ENCODE measurements at places on chromosomes 7 and 10. TPM values are rescaled to one million over a fixed set of nuclear protein-coding genes. Genes with fewer than 3 reads are reported as not detected.

PNLIPRP2 gene
- not detected for total RNA-seq

- DNase-seq = no peak
Measured at GRCh38 chr7:94276795-94277194, 117.9 kb upstream of the COL1A2 start.

- no peak for DNase-seq
Measured at GRCh38 chr10:809671-810350, 120.3 kb upstream of the DIP2C start.

DNA sequence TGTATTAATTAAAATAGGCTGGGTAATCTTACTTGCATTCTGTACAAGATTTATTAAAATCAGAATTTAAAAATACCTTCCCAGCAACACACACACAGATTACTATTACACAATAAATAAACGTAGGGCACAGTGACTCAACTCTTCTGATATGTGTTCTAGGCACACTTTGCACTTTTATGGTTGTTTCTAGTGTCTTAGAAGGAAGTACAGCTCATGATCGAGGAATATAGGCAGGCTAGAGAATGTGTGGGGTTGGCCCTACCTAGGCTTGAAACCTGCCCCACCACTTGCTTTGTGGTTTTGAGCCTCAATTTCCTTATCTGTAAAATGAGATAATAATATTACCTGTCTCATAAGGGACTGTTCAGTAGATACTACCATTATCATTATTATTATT is 30.5 kb downstream of the ARMC3 start:
- no peak for DNase-seq

DNA sequence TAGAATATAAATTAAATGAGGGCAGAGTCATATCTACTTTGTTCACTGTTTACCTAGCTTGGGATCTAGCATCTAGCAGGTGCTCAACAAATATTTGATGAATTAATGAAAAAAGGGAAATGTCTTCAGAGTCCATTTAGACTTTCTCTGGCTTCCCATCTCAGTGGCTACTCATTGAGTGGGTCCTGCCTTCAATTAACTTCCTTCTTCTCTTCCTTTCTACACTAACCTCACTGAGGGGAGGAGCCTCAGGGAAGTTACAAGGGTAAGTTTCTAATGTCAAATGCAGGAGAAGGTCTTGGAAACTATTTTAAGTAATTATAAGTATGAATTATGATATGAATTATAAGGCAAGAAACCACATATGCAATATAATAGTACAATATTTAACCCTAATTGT is 28.2 kb upstream of the MPP7 start:
- DNase-seq = no peak

GRCh38 chr10:17240616-17241015 is 12.6 kb downstream of the VIM start:
- no peak for DNase-seq

FGF8 gene
- not detected for total RNA-seq

ADAM22 gene
- 5.8 TPM for total RNA-seq

GRCh38 chr7:94907026-94907810 is at the start of gene PPP1R9A:
Gene PPP1R9A, plus strand, starts transcription at chr7:94907594. Its CDS starts 2,520 bp downstream, at chr7:94910114.
- no peak for DNase-seq

Data from activated CD8-positive, alpha-beta memory T cell treated with anti-CD3 and anti-CD28 coated beads, Interleukin-2, amount 10 ng/mL, durations not matched to agents 7 days and 5 days (primary cell).